ENCODE measurements at places on chromosomes 6 and 20. TPM values are rescaled to one million over a fixed set of nuclear protein-coding genes. Genes with fewer than 3 reads are reported as not detected.

The PRDM1 gene
- 18.2 TPM for total RNA-seq

DNA sequence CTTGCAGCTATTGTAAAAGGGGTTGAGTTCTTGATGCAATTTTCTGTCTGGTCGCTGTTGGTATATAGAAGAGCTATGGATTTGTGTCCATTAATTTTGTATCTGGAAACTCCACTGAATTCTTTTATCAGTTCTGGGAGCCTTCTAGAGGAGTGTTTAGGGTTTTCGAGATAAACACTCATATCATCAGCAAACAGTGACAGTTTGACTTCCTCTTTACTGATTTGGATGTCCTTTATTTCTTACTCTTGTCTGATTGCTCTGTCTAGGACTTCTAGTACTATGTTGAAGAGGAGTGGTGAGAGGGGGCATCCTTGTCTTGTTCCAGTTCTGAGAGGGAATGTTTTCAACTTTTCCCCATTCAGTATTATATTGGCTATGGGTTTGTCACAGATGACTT is 120.8 kb upstream of the SSTR4 start:
- no peak for DNase-seq

The AGER gene
- 16.9 TPM for total RNA-seq

- DNase-seq: no peak
Observed at GRCh38 chr20:58852543-58853271, at the start of gene GNAS. Gene GNAS (plus strand): TSS chr20:58852716.

DNA sequence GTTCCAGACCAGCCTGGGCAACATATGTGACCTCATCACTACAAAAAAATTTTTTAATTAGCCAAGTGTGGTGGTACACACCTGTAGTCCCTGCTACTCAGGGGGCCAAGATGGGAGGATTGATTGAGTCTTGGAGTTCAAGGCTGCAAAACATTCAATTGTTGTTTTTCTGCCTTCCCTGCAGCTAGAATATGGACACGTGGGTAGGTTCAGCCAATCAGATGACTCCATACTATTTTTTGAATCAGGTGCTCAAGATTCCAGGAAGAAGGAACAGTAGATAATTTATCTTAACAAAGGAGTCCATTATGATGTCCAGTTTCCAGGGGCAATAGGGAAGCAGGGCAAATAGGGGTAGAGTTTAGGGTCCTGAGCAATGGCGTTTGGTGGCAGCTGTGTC is 2.4 kb upstream of the DEFB119 start:
- no peak for DNase-seq

The CLDN20 gene
- total RNA-seq: not detected

GRCh38 chr20:63518351-63518861 is 2.2 kb upstream of the PPDPF start:
- DNase-seq: peak; percentile 44

GRCh38 chr20:7790189-7790588 is 150.1 kb downstream of the HAO1 start:
- DNase-seq: no peak

Data from ureter (tissue), 1 donor.